Right renal pelvis (tissue), 4 donors: ENCODE measurements at places on chromosomes 2 and 18. TPM values are rescaled to one million over a fixed set of nuclear protein-coding genes. Genes with fewer than 3 reads are reported as not detected.

OTOF gene
- polyA plus RNA-seq, result 0.22 TPM

FLACC1 gene
- 1.7 TPM for polyA plus RNA-seq

GRCh38 chr2:188085421-188085820 is 206.3 kb upstream of the GULP1 start:
- no peak for DNase-seq

DNA sequence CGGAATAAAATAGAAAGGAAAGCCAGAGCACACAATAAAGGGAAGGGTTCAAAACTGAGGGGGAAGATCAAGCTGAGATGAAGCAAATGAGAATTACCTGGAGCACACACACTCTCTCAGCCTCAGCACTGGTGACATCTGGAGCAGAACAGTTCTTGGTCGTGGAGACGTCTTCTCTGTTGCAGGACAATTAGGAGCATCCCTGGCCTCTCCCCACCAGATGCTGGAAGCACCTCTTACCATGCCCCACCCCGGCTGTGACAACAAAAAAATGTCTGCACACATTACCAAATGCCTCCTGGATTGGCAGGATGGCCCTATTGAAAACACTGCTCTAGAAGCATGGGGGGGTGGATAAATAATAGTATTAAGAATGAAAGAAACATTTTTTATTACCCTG is 43.6 kb upstream of the MAP3K20 start:
- DNase-seq, result no peak

GRCh38 chr2:63300835-63301234 is 250.2 kb downstream of the OTX1 start:
- DNase-seq, result no peak

DNA sequence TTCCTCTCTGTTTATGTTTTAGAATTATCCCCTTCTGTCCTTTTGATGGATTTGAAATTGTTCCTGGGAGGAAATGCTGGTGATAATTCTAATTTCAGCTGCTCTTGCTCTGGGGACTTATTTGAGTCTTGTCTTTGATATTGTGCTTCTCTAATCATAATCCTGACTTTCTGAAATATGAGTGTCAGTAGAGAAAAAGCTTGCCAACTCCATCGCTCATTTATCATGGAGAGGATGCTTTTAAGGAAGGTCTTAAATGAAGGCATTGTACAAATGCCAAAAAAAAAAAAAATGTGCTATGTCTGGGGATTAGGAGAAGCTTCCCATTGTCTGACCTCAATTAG is 159.5 kb downstream of the NYAP2 start:
- no peak for DNase-seq

- DNase-seq, result peak; percentile 11
Observed at GRCh38 chr2:208373460-208374089, 33.0 kb upstream of the PTH2R start.

GRCh38 chr2:31296641-31297287 is 62.8 kb downstream of the EHD3 start:
- no peak for DNase-seq
